ENCODE measurements at places on chromosomes 2 and 18. TPM values are rescaled to one million over a fixed set of nuclear protein-coding genes. Genes with fewer than 3 reads are reported as not detected.

Gene SKOR2
- total RNA-seq = not detected

Gene TRIM43
- not detected for total RNA-seq

Gene CXCR1
- total RNA-seq = 0.54 TPM

Gene ERBB4
- total RNA-seq = not detected

Data from T-helper 1 cell treated with Interleukin-12 subunit alpha and Interleukin-12 subunit beta and Interleukin-4 antibody, amounts not matched to agents 30 ng/mL and 1 ng/mL, for 36 hours (primary cell).